ENCODE measurements at places on chromosomes 13 and 19. TPM values are rescaled to one million over a fixed set of nuclear protein-coding genes. Genes with fewer than 3 reads are reported as not detected.

- DNase-seq: no peak
- no peak overlapping the region for H3K27ac ChIP-seq
- no peaks in the 10 kb centered on the region for H3K36me3 ChIP-seq
- no peak overlapping the region for H3K4me3 ChIP-seq
- peaks cover 16% of the 10 kb centered on the region for H3K4me1 ChIP-seq
These were observed 11.6 kb upstream of the GTF2F2 start for GRCh38 chr13:45108716-45109101.

GRCh38 chr19:41276231-41276630 lies 12.1 kb downstream of the HNRNPUL1 start:
- H3K36me3 ChIP-seq: peaks cover 83% of the 10 kb centered on the region
- H3K4me1 ChIP-seq: no peaks in the 10 kb centered on the region
- peak; percentile 35 for DNase-seq

GRCh38 chr19:46678110-46678732 lies 17.2 kb upstream of the DACT3 start:
- no peak for DNase-seq
- peaks cover 65% of the 10 kb centered on the region for H3K36me3 ChIP-seq
- no peaks in the 10 kb centered on the region for H3K4me1 ChIP-seq
- H3K27ac ChIP-seq: no peak overlapping the region
- no peaks in the 10 kb centered on the region for H3K27me3 ChIP-seq
- H3K4me3 ChIP-seq: no peak overlapping the region

DNA sequence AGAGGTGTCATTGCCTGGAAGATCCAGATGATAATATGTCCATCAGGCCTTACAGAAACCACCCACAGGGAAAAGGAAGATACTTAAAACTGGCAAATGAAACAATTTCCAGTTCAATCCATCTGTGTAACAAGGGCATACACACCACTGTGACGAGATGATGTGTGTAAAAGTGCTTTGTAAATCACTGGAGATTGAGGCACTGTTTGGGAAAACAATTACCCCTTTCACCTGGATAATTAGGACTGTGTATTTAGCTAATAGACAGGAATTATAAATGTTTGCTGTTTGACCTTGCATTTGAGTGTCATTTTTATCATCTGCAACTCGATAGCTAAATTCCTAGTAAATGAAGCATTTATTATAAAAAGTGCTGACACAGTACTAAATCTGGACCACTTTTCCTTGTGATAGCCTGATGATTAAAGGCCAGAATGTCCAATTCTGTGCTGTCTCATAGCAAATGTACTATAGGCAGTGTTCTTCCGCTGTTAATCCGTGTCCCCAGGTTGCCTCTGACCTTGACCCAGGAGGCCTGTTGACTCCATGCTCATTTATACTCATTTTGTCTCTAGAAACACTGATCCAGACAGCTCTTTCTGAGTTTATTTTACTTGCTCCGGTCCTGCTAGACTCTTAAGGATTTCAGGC lies 105.8 kb downstream of the LACC1 start:
- H3K36me3 ChIP-seq: no peaks in the 10 kb centered on the region
- no peak overlapping the region for H3K27ac ChIP-seq
- no peak for DNase-seq
- no peaks in the 10 kb centered on the region for H3K4me1 ChIP-seq

- DNase-seq: no peak
- H3K36me3 ChIP-seq: no peaks in the 10 kb centered on the region
- H3K27ac ChIP-seq: no peak overlapping the region
- peaks cover 9% of the 10 kb centered on the region for H3K27me3 ChIP-seq
- no peak overlapping the region for H3K4me3 ChIP-seq
- H3K4me1 ChIP-seq: no peaks in the 10 kb centered on the region
These were observed 18.2 kb upstream of the AMER2 start for GRCh38 chr13:25190256-25190655.

- no peak for DNase-seq
- no peak overlapping the region for H3K27ac ChIP-seq
- no peak overlapping the region for H3K4me3 ChIP-seq
- H3K27me3 ChIP-seq: no peaks in the 10 kb centered on the region
- peaks cover 25% of the 10 kb centered on the region for H3K36me3 ChIP-seq
- H3K4me1 ChIP-seq: peaks cover 45% of the 10 kb centered on the region
These were observed 5.5 kb downstream of the ZBTB7A start for GRCh38 chr19:4061178-4061682.

GRCh38 chr19:38316477-38317067 lies 825 bp upstream of the YIF1B start:
- DNase-seq: no peak
- H3K4me1 ChIP-seq: peaks cover 5% of the 10 kb centered on the region
- no peaks in the 10 kb centered on the region for H3K36me3 ChIP-seq
- peak overlapping the region; percentile 57 for H3K27ac ChIP-seq

GRCh38 chr19:15449620-15450527 lies at the start of gene WIZ:
Gene WIZ (minus strand): TSS chr19:15449956. CDS start chr19:15448307, 1,649 bp downstream.
- peaks cover 8% of the 10 kb centered on the region for H3K36me3 ChIP-seq
- H3K4me1 ChIP-seq: peaks cover 7% of the 10 kb centered on the region
- peak within 1 kb of the TSS; percentile 7 for H3K27ac ChIP-seq
- H3K4me3 ChIP-seq: peak within 1 kb of the TSS; percentile 71

- H3K4me1 ChIP-seq: peaks cover 6% of the 10 kb centered on the region
- H3K27me3 ChIP-seq: no peaks in the 10 kb centered on the region
- peak overlapping the region; percentile 94 for H3K27ac ChIP-seq
- peak overlapping the region; percentile 84 for H3K4me3 ChIP-seq
These were observed 748 bp downstream of the RPS15 start for GRCh38 chr19:1438933-1439354.

GRCh38 chr13:74682746-74683145 lies 548.5 kb upstream of the KLF12 start:
- no peaks in the 10 kb centered on the region for H3K36me3 ChIP-seq
- H3K4me1 ChIP-seq: no peaks in the 10 kb centered on the region
- H3K27ac ChIP-seq: no peak overlapping the region
- DNase-seq: no peak
- H3K27me3 ChIP-seq: no peaks in the 10 kb centered on the region

- H3K4me3 ChIP-seq: no peak overlapping the region
- no peak overlapping the region for H3K27ac ChIP-seq
- no peaks in the 10 kb centered on the region for H3K36me3 ChIP-seq
- DNase-seq: no peak
- H3K4me1 ChIP-seq: no peaks in the 10 kb centered on the region
These were observed 8.3 kb downstream of the ZNF837 start for GRCh38 chr19:58372311-58373133.

DNA sequence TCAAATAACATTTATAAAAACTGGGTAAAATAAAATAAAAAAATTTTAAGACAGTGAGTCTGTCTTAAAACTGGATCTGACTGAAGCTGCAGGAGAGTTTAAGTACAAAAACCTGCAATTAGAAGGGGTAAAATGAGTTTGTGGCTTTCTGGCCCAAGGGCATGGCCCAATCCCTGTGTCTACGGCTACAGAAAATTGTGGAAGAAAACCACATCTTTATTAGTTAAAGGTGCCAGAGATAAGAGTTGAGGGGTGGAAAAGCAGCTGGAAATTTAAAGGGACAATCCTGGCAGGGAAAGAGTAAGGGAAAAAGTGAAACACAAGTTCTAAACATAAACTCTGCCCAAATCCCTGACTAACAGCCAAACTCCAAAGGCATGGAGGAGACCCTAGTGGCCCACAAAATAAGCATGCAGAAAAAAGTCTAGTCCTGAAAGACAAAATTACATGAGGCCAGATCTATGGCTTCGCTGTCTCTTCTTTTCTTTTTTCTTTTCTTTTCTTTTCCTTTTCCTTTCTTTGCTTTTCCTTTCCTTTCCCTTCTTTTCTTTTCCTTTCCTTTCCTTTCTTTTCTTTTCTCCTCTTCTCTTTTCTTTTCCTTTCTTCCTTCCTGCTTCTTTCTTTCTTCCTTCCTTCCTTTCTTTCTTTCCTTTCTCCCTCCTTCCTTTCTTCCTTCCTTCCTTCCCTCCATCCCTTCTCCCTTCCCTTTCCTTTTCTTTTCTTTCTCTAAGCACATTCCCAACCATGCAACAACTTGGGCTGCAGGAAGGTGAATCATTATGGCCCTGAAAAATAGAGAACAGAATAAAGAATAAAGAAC lies 23.5 kb upstream of the DLEU7 start:
- DNase-seq: no peak
- no peaks in the 10 kb centered on the region for H3K4me1 ChIP-seq
- no peak overlapping the region for H3K27ac ChIP-seq
- H3K27me3 ChIP-seq: peaks cover 7% of the 10 kb centered on the region

ZNF880 gene
- 28.9 TPM for total RNA-seq

CLIP3 gene
- total RNA-seq: 5.0 TPM

CATSPERD gene
- total RNA-seq: not detected

NUFIP1 gene
- 2.5 TPM for total RNA-seq

OR10H1 gene
- total RNA-seq: not detected

BAX gene
- total RNA-seq: 23.3 TPM

Measured in IMR-90 (cell line).